ENCODE measurements at places on chromosomes 6 and 20.

- no peak for DNase-seq
Measured at GRCh38 chr6:10424040-10424439, 9.2 kb upstream of the TFAP2A start.

- DNase-seq = no peak
Measured at GRCh38 chr6:130473886-130474285, 108.1 kb downstream of the TMEM200A start.

DNA sequence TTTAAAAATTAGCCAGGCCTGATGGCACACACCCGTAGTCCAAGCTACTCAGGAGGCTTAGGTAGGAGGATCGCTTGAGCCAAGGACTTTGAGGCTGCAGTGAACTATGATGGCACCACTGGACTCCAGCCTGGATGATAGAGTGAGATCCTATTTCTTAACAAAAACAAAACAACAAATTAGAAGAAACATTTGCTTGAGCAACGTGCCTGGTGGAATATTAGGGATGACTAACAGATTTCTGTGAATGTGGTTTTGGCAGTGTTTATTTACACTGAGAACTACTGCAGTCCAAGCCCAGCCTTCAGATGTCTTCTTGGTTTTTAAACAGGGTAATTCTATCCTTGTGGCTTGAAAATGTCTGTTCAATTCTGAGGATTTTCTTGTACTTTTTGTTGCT is 9.2 kb downstream of the PPP1R3G start:
- no peak for DNase-seq

GRCh38 chr6:52130440-52130839 is 43.0 kb upstream of the PKHD1 start:
- no peak for DNase-seq

GRCh38 chr6:33616913-33617312 is 4.2 kb upstream of the ITPR3 start:
- peak; percentile 51 for DNase-seq

DNA sequence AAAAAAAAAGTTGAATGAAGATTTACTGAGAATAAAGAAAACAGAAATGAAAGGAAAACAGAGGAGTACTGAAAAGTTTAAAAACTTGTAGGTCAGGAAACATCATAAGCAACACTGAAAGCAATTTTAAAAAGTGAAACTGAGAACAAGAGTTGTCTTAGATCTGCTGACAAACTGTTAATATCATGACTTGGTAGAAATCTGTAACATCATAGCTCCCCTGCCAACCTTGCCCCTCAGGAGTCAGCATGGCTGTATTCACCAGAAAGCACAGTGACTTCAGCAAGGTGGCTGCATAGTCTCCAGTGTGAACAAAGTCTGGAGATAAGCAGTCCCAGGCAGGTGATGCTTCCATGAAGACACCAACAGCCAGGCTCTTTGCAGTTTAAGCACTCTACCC is 5.3 kb downstream of the NAA20 start:
- DNase-seq = peak; percentile 72

- no peak for DNase-seq
Measured at GRCh38 chr20:34495307-34495706, 20.9 kb upstream of the DYNLRB1 start.

DNA sequence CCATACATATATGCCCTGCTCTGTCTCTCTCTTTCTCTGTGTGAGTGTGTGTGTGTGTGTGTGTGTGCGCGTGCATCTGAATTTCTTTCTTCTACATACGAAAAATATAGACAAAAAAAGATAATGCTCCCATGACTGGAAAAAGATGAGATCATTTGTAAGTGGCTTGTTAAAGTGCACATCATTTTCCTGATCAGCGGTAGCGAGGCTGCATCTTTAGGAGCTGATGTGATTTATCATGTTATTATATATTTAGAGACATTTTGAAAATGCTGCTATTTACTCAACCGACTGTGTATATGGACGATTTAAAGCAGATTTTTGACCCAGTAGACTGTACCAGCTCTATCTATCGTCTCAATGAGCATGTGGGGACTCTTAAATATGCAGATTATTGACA is 265.3 kb downstream of the TSHZ2 start:
- no peak for DNase-seq

- DNase-seq = no peak
Measured at GRCh38 chr6:19501737-19502245, 335.4 kb upstream of the ID4 start.

GRCh38 chr6:149031201-149031858 is 284.5 kb downstream of the UST start:
- DNase-seq = no peak

- DNase-seq = no peak
Measured at GRCh38 chr6:157368359-157369049, 12.5 kb upstream of the ZDHHC14 start.

- DNase-seq = no peak
Measured at GRCh38 chr20:42255821-42256220, 637.6 kb upstream of the CHD6 start.

GRCh38 chr6:105793130-105793529 is 293.0 kb upstream of the PRDM1 start:
- no peak for DNase-seq

DNA sequence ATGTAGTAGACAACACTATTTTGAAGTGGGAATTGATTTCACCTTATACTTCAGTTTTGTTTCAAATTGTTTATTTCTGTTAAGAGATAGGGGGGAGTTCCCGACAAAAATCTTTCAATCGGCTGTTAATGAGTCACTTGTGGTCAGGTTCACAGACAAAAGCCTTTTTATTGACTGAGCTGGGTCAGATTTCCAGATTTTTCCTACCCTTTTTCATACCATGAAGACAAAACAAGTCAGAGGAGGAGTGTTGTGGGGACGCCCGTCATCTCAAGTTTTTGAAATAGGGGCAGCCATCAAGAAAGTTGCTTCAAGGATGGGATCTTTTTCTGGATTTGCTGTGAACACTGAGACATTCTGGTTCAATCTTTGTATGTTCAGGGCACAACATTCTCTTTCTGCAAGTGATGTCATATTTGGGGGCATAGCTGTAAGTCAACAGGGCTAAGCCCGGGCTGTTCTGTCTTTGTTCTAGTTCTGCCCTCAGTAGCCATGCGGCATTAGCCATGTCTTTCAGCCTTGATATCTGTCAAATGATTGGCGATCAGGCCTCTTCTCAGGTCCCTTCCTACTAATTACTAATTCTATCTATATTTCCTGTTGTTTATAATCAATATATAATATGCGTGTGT is 496.0 kb upstream of the MARCKS start:
- DNase-seq = no peak

DNA sequence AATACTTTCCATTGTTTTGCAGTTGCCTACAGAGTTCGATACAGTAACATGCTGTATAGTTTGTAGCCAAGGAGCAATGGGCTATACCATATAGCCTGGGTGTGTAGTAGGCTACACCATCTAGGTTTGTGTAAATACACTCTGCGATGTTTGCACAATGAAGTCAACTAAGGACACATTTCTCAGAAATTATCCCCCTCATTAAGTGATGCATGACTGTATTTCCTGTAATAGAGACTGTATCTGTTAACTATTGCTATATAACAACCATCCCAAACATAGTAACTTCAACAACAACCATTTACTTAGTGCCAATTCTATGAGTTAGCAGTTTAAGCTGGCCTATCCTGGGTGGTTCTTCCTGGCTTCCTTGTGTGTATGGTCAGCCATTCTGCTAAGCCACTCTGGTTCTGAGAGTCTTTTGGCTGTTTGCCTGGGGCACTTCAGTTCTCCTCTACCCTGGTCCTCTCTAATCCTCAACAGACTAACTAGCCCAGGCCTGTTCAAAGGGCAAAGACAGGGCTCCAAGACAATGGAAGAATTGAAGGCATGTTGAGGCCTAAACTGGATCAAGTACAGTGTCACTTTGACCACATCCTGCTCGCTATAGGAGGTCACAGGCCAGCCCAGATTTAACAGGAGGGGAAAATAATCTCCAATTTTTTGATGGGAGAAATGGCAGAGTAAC is 124.0 kb downstream of the PLCB1 start:
- DNase-seq = no peak

DNA sequence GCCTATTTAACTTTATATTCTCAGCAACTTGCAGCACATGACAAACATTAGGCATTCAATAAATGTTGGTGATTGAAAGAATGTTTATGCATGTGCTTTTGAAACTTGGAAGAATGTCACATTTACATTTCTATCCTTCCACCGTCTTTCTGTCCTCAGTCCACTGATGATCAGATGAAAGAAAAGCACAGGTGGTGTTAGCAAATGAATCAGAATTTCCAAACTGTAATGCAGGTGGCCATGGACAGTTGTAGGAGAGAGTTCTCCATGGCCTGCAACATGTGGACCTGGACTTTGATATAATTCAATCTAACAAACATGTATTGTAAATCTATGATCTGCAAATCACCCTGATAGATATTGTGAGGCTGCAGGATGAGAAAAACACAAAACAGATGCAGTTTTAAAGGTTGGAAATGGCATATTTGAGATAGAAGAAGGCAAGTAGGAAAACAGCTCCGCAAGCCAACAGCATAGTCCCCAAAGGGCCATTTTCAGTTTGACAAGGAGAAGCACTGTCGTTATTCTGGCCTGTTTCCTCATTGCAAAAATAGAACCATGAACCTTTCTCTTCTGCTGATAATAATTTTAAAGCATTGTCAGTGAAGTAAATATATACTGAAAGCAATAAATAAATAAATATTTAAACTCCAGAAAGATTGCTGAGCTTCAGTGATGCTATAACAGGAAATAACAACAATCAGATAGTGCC is 119.4 kb downstream of the AIG1 start:
- no peak for DNase-seq

DNA sequence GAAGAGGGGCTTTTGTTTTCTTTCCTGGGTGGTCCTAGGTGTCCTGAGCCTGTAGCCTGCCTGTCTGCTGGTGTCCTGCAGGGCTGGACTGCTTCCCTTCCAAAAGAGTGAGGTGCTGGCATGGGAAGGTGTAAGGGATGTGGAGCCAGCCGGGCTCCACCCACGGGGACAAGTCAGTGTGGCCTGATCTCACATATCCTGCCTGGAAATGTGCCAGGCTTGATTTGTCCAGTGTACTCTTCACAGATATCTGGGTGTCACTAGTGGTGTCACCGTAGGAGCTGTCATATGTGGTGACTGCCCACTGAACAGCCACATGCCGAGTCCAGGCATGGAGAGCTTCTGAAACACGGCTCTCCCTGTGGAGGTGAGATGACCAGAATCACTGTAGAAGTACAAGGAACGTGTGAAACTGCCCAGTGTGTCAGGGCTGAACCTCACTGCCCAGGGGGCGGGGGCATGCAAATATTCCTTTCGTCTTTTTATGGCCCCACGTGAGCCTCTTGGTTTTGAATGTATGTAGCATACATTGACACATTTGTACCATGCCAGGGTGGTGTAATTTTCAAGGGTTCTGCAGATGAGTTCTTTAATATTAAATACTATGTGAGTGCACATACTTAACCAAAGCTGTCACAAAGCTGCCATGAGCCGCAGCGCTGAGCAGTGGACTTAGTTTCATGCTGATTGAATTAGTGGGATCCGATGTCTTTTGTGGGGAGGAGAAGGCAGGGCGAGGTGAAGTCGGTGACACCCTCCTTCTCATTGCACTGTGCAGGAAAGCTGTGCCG is 55.8 kb downstream of the CDH4 start:
- no peak for DNase-seq

DNA sequence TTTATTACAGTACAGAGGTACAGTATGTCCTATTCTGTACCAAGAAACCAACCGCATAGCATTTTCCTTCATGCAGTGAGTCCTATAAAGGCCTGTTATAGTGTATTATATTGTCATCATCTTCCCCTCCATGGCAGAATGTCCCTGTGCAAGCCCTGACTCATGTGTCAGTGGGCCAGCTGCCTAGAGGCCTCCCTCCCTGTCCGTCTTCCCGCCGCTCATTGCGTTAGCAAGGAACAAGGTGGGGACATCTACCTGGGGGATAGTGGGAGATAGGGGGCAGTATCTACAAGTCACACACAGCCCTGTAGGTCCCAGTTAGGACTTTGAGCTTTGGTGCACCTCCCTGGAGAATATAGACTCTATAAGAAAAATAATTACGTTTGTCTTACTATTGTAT is 27.1 kb downstream of the ARFGEF2 start:
- no peak for DNase-seq

- no peak for DNase-seq
Measured at GRCh38 chr6:73339340-73339739, 14.7 kb downstream of the DPPA5 start.

GRCh38 chr6:133198725-133199124 is 42.4 kb upstream of the EYA4 start:
- DNase-seq = no peak

GRCh38 chr6:130558131-130558530 is 192.3 kb downstream of the TMEM200A start:
- no peak for DNase-seq

DNA sequence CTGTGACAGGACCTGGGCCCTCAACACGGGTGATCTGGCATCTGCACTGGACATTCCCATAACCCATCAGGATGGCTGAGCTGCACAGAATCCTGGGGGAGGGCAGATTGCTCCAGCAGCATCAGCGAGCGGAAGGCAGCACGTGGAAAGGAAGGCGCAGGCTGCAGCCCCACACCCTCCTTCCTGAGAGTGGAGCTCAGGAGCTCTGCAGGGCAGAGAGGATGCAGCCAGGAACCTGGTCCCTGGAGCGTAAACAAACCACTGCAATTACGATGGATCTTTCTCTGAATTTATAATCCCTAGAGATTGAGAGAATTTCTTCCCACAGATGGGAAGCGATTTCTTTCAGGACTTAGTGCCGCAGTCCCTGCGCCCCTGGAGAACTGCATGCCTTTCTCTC is 39.7 kb upstream of the EMILIN3 start:
- no peak for DNase-seq

DNA sequence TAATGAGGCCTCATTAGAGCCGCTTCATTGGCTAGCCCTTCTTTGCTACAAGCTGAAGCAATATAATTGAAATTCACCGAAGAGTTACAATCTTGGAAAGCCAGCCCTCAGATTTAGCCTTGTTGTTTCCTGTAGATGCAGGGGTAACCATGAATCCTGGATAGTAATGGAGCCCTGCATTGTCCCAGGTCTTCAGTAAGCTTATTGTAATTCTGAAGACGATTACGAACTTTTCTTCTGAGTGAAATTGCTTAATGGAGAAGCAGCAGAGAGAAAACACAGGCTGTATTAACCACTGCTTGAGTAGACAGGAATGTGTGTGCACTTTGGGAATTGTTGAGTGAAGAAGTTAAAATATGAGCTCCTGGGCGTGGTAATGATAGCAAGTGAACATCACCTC is 26.3 kb upstream of the NAA20 start:
- DNase-seq = no peak

DNA sequence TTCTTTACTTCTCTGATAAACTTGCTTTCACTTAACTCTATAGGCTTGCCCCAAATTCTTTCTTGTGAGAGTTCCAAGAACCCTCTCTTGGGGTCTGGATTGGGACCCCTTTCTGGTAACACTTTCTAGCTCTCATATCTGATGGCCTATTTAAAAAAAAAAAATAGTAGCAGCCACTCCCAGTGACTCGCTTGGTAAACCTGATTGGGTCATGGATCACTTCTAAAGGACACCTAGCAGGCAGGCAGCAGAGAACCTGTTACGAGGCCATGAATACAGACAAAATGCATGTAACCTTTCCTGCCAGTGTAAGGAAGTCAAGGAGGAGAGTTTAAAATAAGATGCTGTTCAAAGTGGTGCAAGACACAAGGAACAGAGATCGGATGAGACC is 9.1 kb upstream of the SERPINB6 start:
- no peak for DNase-seq

- no peak for DNase-seq
Measured at GRCh38 chr6:72032086-72032485, 145.7 kb downstream of the RIMS1 start.

GRCh38 chr6:136526196-136526930 is 23.9 kb downstream of the MAP7 start:
- peak; percentile 34 for DNase-seq
